ENCODE measurements at places on chromosomes 4 and X.

- no peak for DNase-seq
These were observed 74.1 kb downstream of the SMARCA1 start for GRCh38 chrX:129449148-129449547.

DNA sequence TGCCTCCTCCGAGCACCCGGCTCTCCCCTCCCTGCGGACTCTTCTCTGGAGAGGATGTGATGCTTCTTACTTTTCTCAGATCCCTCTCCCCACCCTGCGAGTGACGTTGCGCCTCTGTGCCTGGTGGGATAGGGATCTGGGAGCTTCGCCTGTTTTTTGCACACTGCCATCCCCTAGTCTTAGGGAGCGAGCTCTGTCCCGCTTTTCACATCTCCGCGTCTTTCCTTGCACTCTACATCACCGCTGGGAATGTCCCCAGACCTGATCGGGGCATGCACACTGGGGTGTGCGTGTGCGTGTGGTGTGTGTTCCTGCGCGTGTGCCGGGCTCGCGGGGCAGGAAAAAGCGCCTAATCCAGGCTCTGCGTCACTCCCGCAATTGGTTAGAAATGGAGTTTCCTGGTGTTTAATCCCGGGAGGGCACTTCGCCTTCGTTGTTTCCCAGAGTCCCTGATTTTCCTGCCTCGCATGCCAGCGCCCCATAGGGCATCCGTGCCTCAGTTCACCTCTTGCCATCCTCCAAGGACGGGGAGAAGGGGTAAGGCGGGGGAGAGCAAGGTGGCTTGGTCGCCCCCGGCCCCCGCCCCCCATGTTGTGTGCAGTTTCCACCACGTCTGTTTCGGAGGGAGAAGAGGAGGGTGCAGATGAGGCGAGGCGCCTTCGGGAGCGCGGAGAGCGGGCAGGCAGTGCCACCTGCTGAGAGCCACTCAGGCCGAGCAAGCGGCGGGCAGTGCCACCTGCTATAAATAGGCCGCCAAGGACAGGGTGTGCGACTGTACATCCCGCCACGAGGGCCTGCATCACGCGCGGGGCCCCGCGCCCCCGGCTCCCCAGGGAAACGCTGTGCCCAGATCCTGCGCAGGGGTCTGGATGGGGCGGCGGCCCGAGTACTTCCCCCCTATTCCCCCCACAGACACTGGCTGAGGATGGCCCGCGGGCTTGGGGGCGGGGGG, 759 bp upstream of the TBC1D1 start:
- DNase-seq = no peak

- DNase-seq = no peak
These were observed 56.2 kb downstream of the LRRC66 start for GRCh38 chr4:51963841-51964517.

GRCh38 chr4:156685308-156685707, 286.3 kb downstream of the PDGFC start:
- no peak for DNase-seq

- DNase-seq = no peak
These were observed 812.9 kb upstream of the AGA start for GRCh38 chr4:178255172-178255571.

GRCh38 chr4:159150821-159151390, 48.0 kb downstream of the RAPGEF2 start:
- DNase-seq = no peak

- DNase-seq = no peak
These were observed 58.3 kb downstream of the GRID2 start for GRCh38 chr4:92362028-92362427.

DNA sequence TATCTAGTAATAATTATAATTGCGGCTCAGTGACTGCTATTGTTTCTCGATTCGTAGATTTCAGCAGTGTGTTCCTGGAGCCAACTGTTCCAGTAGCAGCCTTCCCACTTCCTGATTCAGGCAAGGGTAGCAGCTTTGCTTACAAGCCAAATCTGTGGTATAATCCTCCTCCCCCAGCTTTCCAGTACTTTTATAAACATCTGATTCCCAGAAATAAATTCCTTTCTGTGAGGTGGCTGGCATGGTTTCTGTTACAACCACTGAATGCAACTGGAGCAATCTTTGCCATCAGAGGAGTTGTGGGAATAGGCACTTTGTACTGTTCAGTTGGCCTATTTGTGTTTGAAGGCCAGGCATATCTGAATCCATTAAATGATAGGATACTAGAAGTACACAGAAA, 80.0 kb downstream of the GLRA3 start:
- no peak for DNase-seq

DNA sequence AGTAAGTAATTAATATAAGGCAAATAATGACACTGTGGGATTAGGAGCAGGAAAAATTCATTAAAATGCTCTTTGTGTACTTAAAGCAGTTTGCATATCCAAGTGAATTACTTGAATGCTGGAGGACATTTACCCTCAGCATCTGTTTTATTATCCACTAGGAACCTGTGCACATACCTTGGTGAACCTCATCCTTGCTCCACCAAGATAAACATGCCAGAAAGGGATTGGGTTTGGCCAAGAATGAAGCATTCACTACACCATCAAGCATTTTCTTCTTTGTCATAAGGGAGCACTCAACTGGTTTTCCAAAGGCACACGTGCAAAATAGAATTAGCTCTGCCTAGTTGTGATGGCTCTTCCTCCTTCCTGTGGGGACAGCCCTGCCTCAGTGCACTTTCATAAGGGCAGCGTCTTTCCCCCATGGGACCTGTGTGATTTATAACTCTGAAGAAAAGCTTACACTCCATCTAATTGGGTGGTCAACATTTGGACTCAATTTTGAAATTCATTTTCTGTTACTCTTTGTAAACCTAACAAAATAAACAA, 291.7 kb downstream of the USP46 start:
- no peak for DNase-seq

- no peak for DNase-seq
These were observed 455 bp upstream of the ABCB7 start for GRCh38 chrX:75156531-75156945.

GRCh38 chr4:144716778-144717177, 70.8 kb downstream of the HHIP start:
- no peak for DNase-seq

- peak; percentile 6 for DNase-seq
These were observed 16.0 kb upstream of the HPGD start for GRCh38 chr4:174538123-174538875.

DNA sequence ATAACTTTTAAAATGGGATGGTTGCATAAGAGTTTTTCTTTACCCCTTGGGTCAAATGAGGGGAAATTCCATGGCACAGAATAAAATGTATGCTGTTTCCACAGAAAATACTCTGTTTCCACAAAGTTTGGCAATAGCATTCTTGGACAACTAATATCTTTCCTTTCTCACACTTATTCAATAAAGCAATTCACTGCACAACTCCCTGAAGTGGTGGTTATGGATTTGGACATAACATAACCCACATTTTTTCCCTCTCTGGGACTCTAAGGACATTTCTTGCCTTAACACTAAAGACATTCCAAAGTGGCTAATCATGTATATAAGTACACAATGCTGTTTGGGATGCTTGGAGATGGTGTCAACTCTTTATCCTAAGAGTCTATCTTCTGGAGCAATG, 51.7 kb upstream of the GPM6B start:
- DNase-seq = no peak

- DNase-seq = no peak
These were observed 38.5 kb downstream of the LAMTOR3 start for GRCh38 chr4:99855678-99856077.

DNA sequence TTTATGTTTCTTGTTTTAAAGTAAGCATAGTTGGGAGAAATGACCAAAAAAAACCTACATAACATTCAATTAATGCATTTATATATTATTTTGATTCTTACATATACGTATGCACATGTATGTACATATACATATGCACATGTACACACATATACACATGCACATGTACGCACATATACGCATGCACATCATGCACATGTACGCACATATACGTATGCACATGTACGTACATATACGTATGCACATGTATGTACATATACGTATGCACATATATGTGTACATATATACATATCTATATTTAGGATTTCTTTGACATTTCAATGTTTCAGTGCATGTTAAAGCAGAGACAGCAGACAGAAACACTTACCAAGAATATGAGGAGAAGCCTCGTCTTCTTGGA, 263.4 kb downstream of the ADAMTS3 start:
- DNase-seq = no peak

GRCh38 chr4:22650771-22651170, 42.0 kb upstream of the GBA3 start:
- DNase-seq = no peak

DNA sequence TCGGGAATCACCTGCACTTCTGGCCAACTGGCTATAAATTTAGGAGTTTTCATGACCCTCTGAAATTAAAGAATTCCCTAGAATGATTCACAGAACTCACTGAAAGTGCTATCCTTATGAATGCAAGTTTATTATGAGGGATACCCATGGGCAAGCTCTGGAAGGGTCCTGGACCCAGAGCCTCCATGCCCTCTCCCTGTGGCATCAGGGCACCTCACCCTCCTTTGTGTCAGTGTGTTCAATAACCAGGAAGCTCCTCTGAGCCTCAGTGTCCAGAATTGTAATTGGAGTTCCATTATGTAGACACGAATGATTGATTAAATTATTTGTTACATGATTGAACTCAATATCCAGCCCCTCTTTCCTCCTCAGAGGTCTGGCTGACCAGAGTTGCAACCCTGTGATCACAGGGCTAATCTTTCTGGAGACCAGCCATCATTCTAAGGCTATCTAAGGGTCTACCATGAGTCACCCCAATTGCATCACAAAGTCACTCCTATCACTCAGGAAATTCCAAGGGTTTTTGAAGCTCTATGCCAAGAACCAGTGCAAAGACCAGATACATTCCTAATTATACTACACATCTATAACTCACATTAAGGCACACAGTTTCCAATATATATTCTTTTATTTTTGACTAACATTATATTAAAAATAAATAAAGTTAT, 8.9 kb downstream of the ANXA3 start:
- DNase-seq = no peak

- DNase-seq = no peak
These were observed 3.2 kb downstream of the DGKQ start for GRCh38 chr4:970046-970745.
